ENCODE measurements at places on chromosomes 7 and 10. TPM values are rescaled to one million over a fixed set of nuclear protein-coding genes. Genes with fewer than 3 reads are reported as not detected.

ACTL6B gene
- total RNA-seq: not detected

SORCS1 gene
- total RNA-seq: not detected

NYAP1 gene
- 6.4 TPM for total RNA-seq

TMEM273 gene
- not detected for total RNA-seq

TUBAL3 gene
- total RNA-seq: 0.24 TPM

EVX1 gene
- total RNA-seq: 0.19 TPM
